ENCODE measurements at places on chromosomes 11 and 22. TPM values are rescaled to one million over a fixed set of nuclear protein-coding genes. Genes with fewer than 3 reads are reported as not detected.

ACR gene
- total RNA-seq, result not detected

FAM227A gene
- total RNA-seq, result 0.68 TPM

OR2AG2 gene
- total RNA-seq, result 0.05 TPM

HMBS gene
- total RNA-seq, result 42.3 TPM

A4GALT gene
- total RNA-seq, result 27.9 TPM

SLC22A6 gene
- total RNA-seq, result not detected

MMP12 gene
- 0.04 TPM for total RNA-seq

SCGB1A1 gene
- 0.32 TPM for total RNA-seq

SOX6 gene
- 0.07 TPM for total RNA-seq

OR5B21 gene
- total RNA-seq, result not detected

ARHGAP8 gene
- total RNA-seq, result 1.4 TPM

LRRC55 gene
- not detected for total RNA-seq

LRRC56 gene
- 0.95 TPM for total RNA-seq

KRTAP5-1 gene
- total RNA-seq, result not detected

TRIM49D1 gene
- total RNA-seq, result 0.63 TPM

Measured in A549 treated with dexamethasone at 1 μM for 4 hours (cell line).